ENCODE measurements at places on chromosomes 3 and 15. TPM values are rescaled to one million over a fixed set of nuclear protein-coding genes. Genes with fewer than 3 reads are reported as not detected.

- H3K4me1 ChIP-seq, result peaks cover 43% of the 10 kb centered on the region
- H3K4me3 ChIP-seq, result no peak overlapping the region
- peaks cover 19% of the 10 kb centered on the region for H3K36me3 ChIP-seq
- no peak overlapping the region for H3K27ac ChIP-seq
- no peak for DNase-seq
These were observed 75.7 kb downstream of the ITGB5 start for GRCh38 chr3:124811436-124811835.

DNA sequence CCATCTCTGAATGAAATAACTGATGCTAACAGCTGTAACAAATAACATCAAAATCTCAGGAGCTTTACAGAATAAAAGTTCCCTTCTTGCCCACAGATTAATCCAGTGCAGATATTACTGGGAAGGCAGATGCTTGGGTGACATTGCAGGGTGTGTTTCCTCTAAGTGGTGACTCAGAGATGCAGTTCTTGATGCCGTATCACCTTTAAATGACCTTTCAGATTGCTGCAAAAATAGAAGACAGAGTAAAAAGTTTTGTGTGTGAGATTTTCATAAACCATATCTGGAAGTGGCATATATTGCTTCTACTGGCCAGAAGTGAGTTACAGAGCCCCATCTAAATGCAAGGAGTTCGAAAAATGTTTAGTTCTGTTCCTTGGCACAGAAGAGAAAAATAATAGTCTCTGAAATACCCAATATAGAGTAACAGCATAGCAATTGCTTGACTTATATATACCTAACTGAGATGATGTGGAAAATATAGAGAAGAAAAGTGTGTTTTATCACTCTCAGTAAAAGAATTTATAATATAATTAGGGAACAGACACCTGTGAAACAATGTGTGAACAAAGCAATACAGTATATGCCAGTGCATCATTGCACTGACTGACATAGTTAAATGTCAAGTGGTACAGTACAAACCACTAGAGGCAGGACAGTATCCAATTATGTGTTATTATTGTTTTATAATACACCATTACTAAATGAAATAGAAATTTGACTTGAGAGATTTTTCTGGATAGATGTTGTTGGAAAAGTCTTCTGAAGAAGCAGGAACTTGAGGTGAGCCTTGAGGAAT is 430.7 kb upstream of the CBLB start:
- no peak for DNase-seq
- H3K4me1 ChIP-seq, result peaks cover 10% of the 10 kb centered on the region
- H3K36me3 ChIP-seq, result no peaks in the 10 kb centered on the region
- no peak overlapping the region for H3K4me3 ChIP-seq
- no peak overlapping the region for H3K27ac ChIP-seq

DNA sequence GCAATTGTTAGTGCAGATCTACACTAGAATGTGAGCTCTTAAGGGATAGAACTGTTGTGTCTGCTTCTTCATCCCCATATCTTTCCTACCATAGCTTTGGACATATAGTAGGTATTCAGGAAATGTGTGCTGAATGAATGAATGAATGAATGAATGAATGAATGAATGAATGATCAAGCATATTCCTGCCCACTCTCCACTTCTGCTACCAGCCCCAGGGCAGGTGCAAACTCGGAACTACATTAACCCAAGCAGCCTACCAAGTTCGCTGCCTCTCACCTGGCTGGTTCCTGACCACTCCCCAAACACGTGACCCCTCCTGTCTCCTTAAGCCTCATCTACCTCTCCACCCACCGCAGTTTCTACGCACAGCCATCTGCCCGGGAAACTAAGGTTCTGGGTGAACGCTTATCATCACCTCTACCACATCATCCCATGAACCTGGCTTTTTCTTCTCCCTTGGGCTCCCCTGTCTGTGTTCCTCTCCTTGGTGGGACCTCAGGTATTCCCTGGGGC is 26.8 kb downstream of the PAQR5 start:
- H3K4me3 ChIP-seq, result no peak overlapping the region
- peaks cover 29% of the 10 kb centered on the region for H3K4me1 ChIP-seq
- H3K27me3 ChIP-seq, result no peaks in the 10 kb centered on the region
- no peak for DNase-seq
- peak overlapping the region; percentile 20 for H3K27ac ChIP-seq
- H3K36me3 ChIP-seq, result peaks cover 3% of the 10 kb centered on the region

Gene POLQ
- total RNA-seq, result 12.2 TPM

Gene HCN4
- 3.8 TPM for total RNA-seq

- DNase-seq, result no peak
- H3K4me3 ChIP-seq, result peak within 1 kb of the TSS; percentile 80
- no peaks in the 10 kb centered on the region for H3K27me3 ChIP-seq
- H3K4me1 ChIP-seq, result peaks cover 29% of the 10 kb centered on the region
- peak within 1 kb of the TSS; percentile 86 for H3K27ac ChIP-seq
- peaks cover 8% of the 10 kb centered on the region for H3K36me3 ChIP-seq
These were observed at the start of gene TM4SF1 for GRCh38 chr3:149377408-149378364. TM4SF1 (minus strand) TSS chr3:149377649; CDS start chr3:149377547, 102 bp downstream.

DNA sequence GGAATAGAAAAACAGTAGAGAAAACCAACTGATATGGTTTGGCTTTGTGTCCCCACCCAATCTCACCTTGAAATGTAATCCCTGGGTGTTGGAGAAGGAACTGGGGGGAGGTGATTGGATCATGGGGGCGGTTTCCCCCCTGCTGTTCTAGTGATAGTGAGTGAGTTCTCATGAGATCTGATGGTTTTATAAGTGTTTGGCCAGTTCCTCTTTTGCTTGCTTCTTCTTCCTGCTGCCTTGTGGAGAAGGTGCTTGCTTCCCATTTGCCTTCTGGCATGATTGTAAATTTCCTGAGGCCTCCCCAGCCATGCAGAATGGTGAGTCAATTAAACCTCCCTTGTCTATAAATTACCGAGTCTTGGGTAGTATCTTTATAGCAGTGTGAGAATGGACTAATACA is 48.4 kb downstream of the EOMES start:
- H3K27ac ChIP-seq, result no peak overlapping the region
- DNase-seq, result no peak
- no peaks in the 10 kb centered on the region for H3K4me1 ChIP-seq
- H3K4me3 ChIP-seq, result no peak overlapping the region
